Small intestine (tissue), 16 donors: ENCODE measurements at places on chromosomes 7 and 10. TPM values are rescaled to one million over a fixed set of nuclear protein-coding genes. Genes with fewer than 3 reads are reported as not detected.

DNA sequence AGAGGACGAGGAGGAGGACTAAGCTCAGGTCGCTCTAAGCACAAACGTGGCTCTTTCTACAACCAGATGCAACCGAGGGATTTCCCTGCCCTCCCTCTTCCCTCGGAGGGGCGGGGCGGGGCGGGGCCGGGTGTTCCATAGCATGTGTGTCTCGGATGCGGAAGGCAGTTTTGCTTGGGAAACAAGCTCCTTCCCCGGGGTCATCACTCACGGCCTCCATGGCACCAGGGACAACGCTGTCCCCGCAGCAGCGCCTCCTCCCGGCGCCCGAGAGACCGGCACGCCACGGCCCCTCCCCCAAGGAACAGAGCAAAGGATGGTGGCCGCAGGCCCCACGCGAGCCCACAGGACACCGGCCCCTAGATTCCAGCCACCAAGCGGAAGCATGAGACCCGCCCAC, 110.5 kb downstream of the PAXIP1 start:
- H3K27ac ChIP-seq: no peak overlapping the region
- no peak overlapping the region for H3K4me3 ChIP-seq
- peak; percentile 5 for DNase-seq
- H3K27me3 ChIP-seq: peaks cover 3% of the 10 kb centered on the region

The SPOCK2 gene
- 1.6 TPM for polyA plus RNA-seq

The IQUB gene
- polyA plus RNA-seq: 0.22 TPM

The CPEB3 gene
- 1.8 TPM for polyA plus RNA-seq

DNA sequence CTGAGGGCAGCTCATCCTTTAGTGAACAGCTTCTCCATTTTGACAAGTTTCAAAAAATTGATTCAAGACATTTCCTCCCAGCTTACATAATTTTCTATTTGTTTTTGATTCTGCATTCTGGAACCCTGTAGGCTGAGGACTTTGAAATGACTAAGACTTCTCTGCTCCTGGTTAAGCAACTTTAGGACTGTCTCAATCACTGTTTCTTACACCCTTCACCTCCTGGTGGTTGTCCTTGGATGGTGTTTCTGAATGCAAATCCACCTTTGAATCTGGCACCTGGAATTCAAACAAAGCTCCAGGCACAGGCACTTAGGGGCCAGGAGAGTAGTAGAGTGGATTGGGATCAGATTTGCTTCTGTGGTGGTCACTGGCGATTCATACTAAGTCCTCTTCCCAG, 595.5 kb downstream of the LRMDA start:
- no peak overlapping the region for H3K4me3 ChIP-seq
- H3K4me1 ChIP-seq: no peaks in the 10 kb centered on the region
- DNase-seq: no peak
- H3K27me3 ChIP-seq: no peaks in the 10 kb centered on the region
- no peak overlapping the region for H3K27ac ChIP-seq
- no peaks in the 10 kb centered on the region for H3K36me3 ChIP-seq

GRCh38 chr7:44244282-44244681, 43.5 kb downstream of the YKT6 start:
- H3K36me3 ChIP-seq: no peaks in the 10 kb centered on the region
- H3K4me1 ChIP-seq: no peaks in the 10 kb centered on the region
- no peaks in the 10 kb centered on the region for H3K27me3 ChIP-seq
- DNase-seq: no peak
- no peak overlapping the region for H3K27ac ChIP-seq
- H3K4me3 ChIP-seq: no peak overlapping the region

GRCh38 chr10:132832186-132832969, 46.4 kb upstream of the NKX6-2 start:
- H3K36me3 ChIP-seq: no peaks in the 10 kb centered on the region
- DNase-seq: no peak
- no peak overlapping the region for H3K4me3 ChIP-seq
- H3K27ac ChIP-seq: no peak overlapping the region

DNA sequence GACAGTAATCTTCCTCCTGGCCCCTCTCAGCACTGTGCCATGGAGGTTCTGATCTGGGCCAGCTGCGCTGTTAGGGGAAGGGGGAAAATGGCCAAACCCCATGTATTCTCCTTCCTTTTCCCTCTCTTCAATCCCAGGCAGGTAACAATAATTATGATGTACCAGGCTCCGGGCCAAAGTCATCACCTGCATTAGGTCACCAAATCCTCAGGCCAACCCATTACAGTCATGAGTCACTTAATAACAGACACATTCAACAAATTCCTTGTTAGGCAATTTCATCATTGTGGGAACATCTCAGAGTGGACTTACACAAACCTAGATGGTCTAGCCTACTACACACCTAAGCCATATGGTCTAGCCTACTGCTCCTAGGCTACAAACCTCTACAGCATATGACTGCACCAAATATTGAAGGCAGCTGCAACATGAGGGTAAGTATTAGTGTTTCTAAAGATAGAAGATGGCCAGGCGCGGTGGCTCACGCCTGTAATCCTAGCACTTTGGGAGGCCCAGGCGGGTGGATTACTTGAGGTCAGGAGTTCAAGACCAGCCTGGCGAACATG, 2.2 kb upstream of the HSPB1 start:
- no peak overlapping the region for H3K27ac ChIP-seq
- peaks cover 29% of the 10 kb centered on the region for H3K4me1 ChIP-seq
- peak; percentile 47 for DNase-seq
- H3K4me3 ChIP-seq: no peak overlapping the region
- no peaks in the 10 kb centered on the region for H3K27me3 ChIP-seq

- H3K27me3 ChIP-seq: no peaks in the 10 kb centered on the region
- H3K27ac ChIP-seq: peak overlapping the region; percentile 96
- peaks cover 24% of the 10 kb centered on the region for H3K4me1 ChIP-seq
- peaks cover 19% of the 10 kb centered on the region for H3K36me3 ChIP-seq
Measured at GRCh38 chr10:79071396-79071923, 2.7 kb downstream of the ZMIZ1 start.

The RPEL1 gene
- 0.01 TPM for polyA plus RNA-seq

DNA sequence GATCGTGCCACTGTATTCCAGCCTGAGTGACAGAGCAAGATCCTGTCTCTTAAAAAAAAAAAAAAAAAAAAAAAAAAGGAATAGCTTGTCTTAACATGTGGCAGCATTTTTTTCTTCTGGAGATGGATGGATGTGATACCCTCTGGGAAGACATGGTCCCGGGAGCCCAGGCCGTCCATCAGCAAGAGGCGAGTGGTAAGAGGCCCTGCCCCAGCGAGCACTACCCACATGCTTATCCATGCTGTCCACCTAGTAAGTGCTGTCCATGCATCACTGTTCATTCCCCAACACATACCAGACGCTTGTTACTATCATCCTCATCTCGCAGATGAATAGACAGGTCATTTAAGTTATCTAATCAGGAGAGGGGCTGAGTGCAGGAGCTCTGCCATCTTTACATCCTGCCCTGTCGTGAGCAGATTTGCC, 12.9 kb downstream of the ATP6V1F start:
- H3K4me1 ChIP-seq: peaks cover 2% of the 10 kb centered on the region
- H3K27ac ChIP-seq: no peak overlapping the region
- no peaks in the 10 kb centered on the region for H3K36me3 ChIP-seq
- no peak for DNase-seq
- no peaks in the 10 kb centered on the region for H3K27me3 ChIP-seq

GRCh38 chr10:61170594-61170993, 226.6 kb upstream of the RHOBTB1 start:
- no peak overlapping the region for H3K4me3 ChIP-seq
- no peaks in the 10 kb centered on the region for H3K4me1 ChIP-seq
- H3K27ac ChIP-seq: no peak overlapping the region

The GRID2IP gene
- 0.22 TPM for polyA plus RNA-seq

GRCh38 chr10:119428789-119429188, 113.7 kb downstream of the RGS10 start:
- no peak overlapping the region for H3K27ac ChIP-seq
- H3K4me1 ChIP-seq: no peaks in the 10 kb centered on the region
- peaks cover 6% of the 10 kb centered on the region for H3K36me3 ChIP-seq
- H3K27me3 ChIP-seq: no peaks in the 10 kb centered on the region
- no peak overlapping the region for H3K4me3 ChIP-seq

DNA sequence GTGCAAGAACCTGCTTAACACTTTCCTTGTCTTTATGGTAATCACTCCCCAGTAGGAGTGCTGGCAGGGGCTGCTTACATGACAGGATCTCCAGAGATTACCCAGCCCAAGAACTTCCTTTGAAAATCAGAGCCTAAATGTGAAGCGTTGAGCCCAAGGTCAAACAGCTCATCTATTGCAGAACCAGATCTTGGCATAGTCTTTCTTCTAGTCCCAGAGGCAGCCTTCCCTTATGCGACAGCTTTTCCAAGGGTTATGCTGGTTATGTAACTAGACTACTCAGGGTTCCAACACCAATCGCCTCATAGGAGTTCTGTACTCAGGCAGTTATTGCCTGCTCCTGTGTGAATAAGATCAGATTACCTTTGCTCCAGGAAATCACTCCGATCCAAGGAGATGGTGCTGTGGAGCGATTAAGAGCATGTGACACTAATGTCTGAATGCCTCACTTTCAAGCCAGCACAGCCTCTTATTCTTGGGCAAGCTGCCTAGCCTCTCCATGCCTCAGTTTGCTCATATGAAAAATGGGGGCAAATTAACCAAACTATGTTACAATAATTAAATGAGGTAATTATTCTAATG, 8.4 kb upstream of the LGI1 start:
- no peaks in the 10 kb centered on the region for H3K36me3 ChIP-seq
- peak; percentile 75 for DNase-seq
- no peaks in the 10 kb centered on the region for H3K27me3 ChIP-seq
- H3K4me3 ChIP-seq: no peak overlapping the region
- peak overlapping the region; percentile 54 for H3K27ac ChIP-seq

The NKX2-3 gene
- polyA plus RNA-seq: 17.4 TPM

DNA sequence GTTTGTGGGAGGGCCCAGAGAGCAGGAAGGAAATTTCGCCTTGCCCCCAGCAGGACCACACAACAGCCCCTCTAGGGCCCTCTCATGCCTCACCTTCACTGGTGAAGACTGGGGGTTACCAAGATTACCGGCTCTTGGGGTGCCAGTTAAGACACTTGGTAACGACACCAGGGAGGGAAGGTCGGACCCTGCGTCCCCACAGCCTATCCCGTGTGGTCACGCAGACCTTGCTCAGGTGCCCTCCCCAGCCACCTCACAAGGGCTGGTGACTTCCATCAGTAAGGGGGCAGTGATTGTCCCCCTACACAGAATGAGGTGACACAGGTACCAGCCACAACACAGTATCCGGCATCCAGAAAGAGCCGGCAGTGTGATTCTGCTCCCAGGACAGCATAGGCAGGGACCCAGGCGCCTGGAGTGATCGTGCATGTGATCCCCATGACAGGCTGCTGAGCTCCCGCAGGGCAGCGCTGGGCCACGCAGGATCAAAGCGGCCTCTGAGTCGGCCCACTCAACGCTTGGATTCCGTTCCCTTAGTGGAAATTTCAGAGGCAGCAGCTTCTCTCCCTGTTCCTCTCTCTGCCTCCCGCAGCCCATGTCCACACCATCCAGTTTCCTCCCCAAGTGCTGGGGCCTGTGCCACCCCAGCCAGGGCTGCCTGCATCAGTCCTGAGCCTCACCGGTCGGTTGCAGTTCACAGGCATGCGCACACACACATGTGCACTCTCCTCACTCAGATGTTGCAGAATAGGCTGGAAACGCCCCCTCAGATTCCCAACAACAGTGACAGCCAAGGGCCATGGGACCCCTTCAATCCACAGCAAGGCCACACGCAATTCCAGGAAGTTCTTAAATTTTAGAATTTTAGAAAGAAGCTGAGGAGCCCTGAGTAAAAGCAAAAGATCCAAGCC, 35.8 kb downstream of the CAMK2B start:
- H3K4me1 ChIP-seq: no peaks in the 10 kb centered on the region
- H3K27ac ChIP-seq: no peak overlapping the region
- no peak for DNase-seq

The HOXA13 gene
- polyA plus RNA-seq: not detected

- peaks cover 1% of the 10 kb centered on the region for H3K36me3 ChIP-seq
- H3K4me1 ChIP-seq: no peaks in the 10 kb centered on the region
- no peaks in the 10 kb centered on the region for H3K27me3 ChIP-seq
- H3K27ac ChIP-seq: no peak overlapping the region
- no peak overlapping the region for H3K4me3 ChIP-seq
Measured at GRCh38 chr10:97724341-97724941, 10.9 kb downstream of the MARVELD1 start.

The SEMA4G gene
- 44.9 TPM for polyA plus RNA-seq

The TMEM273 gene
- 3.0 TPM for polyA plus RNA-seq

The MARCHF5 gene
- polyA plus RNA-seq: 18.6 TPM

GRCh38 chr10:71908998-71909397, 55.2 kb upstream of the CHST3 start:
- H3K27me3 ChIP-seq: no peaks in the 10 kb centered on the region
- H3K4me1 ChIP-seq: no peaks in the 10 kb centered on the region
- H3K36me3 ChIP-seq: no peaks in the 10 kb centered on the region
- no peak overlapping the region for H3K4me3 ChIP-seq
- DNase-seq: no peak

The FAM241B gene
- polyA plus RNA-seq: 3.4 TPM

GRCh38 chr10:123636598-123637325, 29.4 kb upstream of the GPR26 start:
- H3K4me1 ChIP-seq: no peaks in the 10 kb centered on the region
- H3K4me3 ChIP-seq: no peak overlapping the region
- H3K27me3 ChIP-seq: no peaks in the 10 kb centered on the region
- no peaks in the 10 kb centered on the region for H3K36me3 ChIP-seq

- no peaks in the 10 kb centered on the region for H3K4me1 ChIP-seq
- no peak overlapping the region for H3K27ac ChIP-seq
- no peaks in the 10 kb centered on the region for H3K27me3 ChIP-seq
- no peak overlapping the region for H3K4me3 ChIP-seq
- no peaks in the 10 kb centered on the region for H3K36me3 ChIP-seq
Measured at GRCh38 chr7:93284908-93285307, 52.7 kb downstream of the VPS50 start.

The DDX56 gene
- polyA plus RNA-seq: 336 TPM

DNA sequence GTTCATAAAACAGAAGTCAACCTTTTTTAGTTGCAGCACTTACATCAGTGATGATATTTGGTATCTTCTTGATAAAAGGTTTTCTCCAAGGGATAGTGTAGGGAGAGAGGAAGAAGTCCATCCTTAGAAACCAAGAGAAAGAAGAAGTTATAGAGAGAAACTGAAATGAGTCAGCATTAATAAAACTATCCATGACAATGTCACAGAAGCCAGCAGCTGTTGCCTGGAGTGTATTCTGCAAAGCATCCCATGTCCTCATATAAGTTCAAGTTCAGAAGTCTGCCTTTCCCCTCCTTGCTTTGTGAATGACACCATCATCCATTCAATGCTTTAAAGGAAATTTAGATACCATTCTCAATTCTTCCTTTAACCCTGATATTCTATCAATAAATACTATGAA, 14.4 kb upstream of the COL1A2 start:
- no peak overlapping the region for H3K27ac ChIP-seq
- DNase-seq: no peak
- H3K36me3 ChIP-seq: no peaks in the 10 kb centered on the region
- H3K4me1 ChIP-seq: no peaks in the 10 kb centered on the region
- no peaks in the 10 kb centered on the region for H3K27me3 ChIP-seq

The INSYN2A gene
- 0.22 TPM for polyA plus RNA-seq

DNA sequence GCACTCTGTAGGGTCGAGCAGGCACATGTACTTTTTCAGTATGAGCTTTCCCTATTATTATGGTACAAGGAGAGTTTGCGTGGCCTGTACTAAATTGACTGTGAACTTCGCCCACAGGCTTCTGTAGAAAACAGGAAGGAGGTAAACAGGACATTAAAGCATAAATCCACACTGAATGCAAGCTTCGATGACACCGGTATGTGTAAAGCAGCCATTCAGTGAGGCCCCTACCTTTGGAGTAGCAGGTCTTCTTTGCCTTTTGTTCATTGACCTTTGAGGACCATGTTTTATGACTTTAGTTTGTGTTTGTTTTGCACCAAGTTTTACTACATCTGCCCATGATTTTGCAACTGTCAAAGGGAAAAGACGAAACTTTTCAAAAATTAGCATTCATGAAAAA, 14.5 kb downstream of the MKI67 start:
- H3K4me3 ChIP-seq: no peak overlapping the region
- no peaks in the 10 kb centered on the region for H3K27me3 ChIP-seq
- H3K27ac ChIP-seq: no peak overlapping the region
- no peaks in the 10 kb centered on the region for H3K36me3 ChIP-seq
